CD8-positive, alpha-beta T cell (primary cell): ENCODE measurements at places on chromosomes 3 and 15.

DNA sequence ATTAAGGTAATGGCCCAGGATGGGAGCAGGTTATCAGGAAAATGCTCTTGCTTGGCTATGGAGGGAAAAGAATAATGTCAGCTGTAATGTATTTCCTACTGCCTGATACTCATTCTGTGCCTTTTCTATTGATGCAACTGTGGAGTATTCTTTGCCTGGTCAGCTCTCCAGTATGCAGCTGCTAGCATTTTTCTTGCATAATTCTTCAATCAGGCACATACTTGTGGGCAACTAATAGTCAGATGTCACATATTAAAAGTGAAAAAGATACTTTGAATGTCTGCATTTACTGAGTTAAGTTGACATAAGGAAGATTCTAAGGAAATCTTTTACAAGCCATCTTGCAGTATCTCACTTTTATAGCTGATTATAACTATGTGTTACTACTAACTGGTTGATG lies 29.5 kb downstream of the CD80 start:
- no peak for DNase-seq

DNA sequence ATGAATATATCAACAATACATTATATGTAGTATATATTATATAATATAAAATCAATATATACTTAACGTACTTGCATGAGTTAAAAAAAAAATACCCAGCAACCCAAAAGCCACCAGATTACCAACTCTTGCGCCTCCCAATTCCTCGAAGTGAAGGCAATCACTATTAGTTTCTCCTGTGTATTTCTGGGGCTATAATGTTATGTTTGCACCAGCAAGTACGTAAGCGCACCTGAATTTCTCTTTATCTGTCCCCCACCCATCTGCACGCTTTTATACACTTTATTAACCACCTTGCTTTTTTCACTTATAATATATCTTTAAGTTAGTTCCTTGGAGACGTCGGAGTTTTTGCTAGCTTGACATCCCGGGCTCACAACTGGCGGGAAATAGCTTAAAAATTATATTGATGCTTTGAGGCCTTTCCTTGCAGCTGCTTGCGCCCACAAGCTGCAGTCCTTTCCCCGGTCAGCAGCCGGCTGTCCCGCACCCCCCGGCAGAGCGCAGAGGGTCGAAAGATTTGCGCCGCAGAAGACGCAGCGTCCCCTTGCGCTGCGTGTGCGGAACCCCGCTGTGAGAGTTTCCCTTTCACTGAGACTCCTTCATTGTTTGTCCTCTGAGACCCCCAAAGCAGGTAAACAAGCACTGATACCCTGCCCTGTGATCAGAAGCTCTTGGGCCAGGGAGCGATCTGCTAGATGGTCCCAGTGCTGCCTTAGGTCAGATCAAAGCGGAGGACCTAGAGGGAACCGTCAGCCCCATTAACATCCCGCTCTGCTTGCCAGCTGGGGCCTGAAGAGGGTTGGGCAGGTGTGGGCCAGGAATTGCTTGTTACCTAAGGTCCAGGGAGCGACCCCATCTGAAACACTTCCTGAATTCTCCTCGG lies 8.9 kb upstream of the EOMES start:
- DNase-seq, result no peak

- no peak for DNase-seq
Measured at GRCh38 chr15:100759698-100760356, 119.8 kb upstream of the ALDH1A3 start.

DNA sequence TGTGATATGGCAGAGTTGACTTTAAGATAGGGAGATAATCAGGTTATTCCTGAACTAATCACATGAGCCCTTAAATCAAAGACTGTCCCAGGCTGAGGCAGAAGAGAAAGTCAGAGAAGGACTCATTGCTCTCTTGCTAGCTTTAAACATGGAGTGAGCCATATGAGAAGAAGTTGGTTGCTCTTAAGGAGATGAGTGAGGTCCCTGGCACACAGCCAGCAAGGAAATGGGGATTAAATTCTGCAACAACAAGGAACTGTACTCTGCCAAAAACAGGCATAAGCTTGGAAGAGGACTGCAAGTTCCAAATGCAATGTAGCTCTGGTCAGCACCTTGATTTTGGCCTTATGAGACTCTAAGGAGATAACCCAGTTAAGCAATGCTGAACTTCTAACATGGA lies 457.0 kb downstream of the PLOD2 start:
- no peak for DNase-seq

DNA sequence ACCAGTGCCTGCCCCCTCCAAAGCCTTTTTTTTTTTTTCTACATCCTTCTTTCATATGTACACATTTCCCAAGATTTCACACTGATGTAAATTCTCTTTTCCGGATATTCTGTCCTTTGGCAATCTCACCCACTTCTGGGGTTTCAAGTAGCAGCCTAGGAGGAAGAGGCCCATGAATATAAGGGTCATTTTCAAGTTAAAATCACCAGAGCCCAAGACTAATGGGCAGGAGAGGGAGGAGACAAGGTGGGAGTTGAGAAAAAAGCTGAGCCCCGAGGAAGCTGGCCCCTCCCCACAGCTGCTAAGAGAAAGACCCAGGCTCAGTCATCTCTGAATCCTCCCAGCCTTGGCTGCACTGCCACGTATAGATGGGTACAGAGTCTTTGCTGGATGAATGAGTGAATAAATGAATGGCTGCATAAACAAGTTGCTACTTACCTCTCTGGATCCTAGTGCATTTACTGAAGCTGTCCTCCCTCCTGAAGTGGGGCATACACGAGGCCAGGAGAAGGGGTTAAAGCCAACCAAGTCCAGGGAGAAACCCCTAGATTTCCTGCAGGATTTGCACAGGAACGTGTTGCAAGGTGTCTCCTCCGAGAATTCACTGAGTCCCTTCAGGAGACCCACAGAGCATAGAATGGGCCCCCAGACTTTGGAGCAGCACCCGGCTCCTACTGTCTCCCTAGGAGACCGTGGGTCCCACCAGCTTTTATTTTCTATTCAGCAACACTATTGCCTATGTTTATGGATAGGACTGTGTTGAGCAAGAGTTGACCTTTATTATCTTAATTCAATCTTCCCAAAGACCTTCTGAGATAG lies 100.8 kb upstream of the LIPC start:
- DNase-seq, result no peak

GRCh38 chr3:22239011-22239410 lies 488.0 kb upstream of the ZNF385D start:
- no peak for DNase-seq

- no peak for DNase-seq
Measured at GRCh38 chr15:38377636-38378035, 76.3 kb upstream of the FAM98B start.

DNA sequence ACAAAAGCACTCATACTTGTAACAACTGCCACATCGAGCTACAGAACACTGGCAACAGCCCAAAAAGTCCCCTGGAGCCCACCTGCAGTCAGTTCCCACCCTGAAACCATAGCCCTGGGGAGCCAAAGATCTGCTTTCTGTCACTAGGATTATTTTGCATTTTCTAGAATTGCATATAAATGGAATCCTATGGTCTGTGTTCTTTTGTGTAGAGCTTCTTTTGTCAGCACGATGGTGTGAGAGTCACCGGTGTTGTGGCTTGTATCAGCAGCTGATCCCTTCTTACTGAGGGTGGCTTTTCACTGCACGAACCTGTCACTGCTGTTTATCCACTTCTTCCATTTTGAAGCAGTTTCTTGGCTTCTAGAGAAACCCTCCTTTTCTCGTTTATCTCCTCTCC lies 60.1 kb upstream of the PRR23E start:
- no peak for DNase-seq

GRCh38 chr15:87167055-87167454 lies 1087.4 kb downstream of the AGBL1 start:
- DNase-seq, result no peak

DNA sequence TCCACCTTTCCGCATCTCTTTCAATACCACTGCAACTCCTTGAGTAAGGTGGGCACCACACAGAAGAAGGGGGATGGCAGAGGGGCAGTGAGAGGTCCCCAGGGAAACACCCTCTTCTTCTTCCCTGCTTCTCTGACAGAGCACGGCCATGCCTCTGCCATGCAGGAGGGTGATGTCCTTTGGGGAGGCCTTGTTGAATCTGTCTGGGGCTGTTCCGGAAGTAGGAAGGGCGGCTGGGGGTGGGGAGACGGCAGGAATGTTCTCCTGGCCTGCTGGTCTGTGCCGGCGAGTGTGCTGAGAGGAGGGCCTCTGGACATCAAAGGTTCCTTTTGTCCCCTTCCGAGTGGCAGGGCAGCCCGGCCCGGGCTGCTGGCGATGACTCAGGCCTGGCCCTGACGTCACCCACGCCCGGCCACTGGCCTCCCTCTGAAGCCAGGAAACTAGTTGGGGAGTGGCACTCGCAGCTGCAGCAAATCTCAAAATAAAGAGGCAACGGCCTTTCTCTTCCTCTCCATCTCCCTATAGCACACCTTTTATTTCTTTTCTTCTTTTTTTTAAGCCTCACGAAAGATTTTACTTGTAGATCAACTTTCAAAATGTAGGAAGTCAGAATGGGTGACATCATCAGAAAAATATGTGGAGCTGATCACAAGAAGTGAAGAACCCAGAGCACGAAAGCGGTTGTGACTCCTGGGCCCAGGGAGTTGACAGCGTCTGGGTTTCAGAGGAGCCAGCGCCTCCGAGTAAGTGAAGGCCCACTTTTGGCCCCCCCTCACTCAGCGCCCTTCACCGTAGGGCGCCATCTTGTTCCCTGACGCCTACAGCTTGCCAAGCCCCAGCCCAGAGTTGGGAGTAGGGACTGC lies at the start of gene ZBTB38:
Gene ZBTB38, plus strand, starts transcription at position 443 of the 863 bp plus-strand sequence. CDS start 73,885 bp downstream, outside the sequence.
- no peak for DNase-seq

- no peak for DNase-seq
Measured at GRCh38 chr15:90035095-90035839, 34.1 kb downstream of the ZNF710 start.

DNA sequence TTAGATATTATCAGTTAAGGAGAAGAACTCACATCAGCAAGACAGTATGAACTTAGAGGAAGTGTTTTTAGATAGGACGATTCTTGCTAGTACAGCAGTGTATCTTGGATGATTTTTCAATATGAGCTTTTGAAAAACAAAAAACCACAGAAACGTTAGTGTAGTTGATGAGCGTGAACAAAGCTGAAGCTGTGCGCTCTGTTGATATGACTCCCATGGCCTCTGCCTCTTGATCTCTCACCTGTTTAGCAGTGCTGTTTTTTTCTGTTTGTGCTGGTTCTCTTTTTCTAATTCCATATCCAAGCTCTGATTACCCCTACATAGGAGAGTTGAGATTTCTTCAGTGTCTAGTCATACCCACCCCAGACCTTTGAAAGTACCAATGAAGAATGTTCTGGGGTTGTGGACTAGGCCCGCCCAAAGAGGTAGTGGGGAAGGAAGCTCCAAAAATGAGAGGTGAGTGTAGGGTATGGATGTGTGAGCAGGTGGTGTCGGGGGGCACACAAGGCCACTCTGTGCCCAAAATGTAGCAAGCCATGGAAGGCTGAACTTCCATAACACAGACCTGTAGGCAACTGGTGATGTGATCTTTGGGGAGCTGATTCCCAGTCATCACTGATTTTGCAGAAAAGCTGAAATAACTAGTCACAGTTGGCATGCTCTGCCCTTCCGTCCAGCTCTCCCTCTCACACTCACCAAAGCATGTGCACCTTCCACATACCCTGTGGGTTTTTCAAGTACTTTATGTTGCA lies 20.0 kb upstream of the CMTM7 start:
- peak; percentile 66 for DNase-seq

GRCh38 chr3:13526626-13526949 lies 22.3 kb upstream of the FBLN2 start:
- DNase-seq, result no peak
